ENCODE measurements at places on chromosomes 1 and 21.

DNA sequence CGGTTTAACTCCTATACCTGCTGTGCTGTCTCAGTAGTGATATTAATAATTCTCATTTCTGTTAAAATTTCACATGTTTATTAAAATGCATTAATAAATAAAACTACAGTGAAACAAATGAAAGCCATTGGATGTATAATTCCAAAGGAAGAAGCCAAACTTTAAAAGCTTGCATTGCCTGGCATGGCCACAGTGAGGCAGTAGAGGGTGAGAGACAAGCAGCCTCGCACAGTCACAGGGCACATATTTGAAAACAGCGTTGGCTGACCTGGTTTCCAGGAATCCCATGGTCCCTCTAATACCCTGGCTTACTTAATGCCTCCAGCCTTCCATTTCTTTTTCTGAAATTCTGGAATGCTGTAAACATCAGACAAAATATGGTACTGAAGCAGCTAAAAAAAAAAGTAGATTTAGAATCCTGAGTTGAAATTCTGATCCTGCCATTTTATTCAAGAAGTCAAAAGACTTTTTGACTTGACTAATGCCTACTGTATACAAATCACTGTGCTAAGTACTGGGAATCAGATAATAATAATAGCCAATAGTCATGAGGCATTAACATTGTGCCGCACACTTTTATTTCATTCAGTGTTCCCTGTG, 6.7 kb upstream of the RNASEL start:
- peak; percentile 82 for DNase-seq

GRCh38 chr1:179883040-179883744, 1.1 kb downstream of the TOR1AIP1 start:
- peak; percentile 7 for DNase-seq

GRCh38 chr1:66276218-66276617, 257.7 kb upstream of the SGIP1 start:
- no peak for DNase-seq

DNA sequence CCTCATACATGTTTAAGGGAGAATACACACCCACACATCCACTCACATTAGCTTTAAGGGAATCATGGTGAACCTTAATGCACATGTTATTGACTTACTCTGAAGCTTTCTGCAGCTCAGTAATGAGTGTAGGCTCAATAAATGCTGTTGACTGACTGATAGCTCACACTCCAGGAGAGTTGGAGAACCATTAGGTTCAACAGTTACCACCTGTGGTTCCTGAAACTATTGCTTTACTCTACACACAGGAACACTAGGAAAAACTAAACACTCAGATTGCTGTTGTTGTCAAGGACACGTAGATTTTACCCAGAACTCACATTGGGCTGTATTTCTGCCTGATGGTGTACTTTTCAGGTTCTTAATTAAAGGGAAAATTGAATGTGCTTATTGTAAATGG, 37.3 kb downstream of the ZC3H11B start:
- no peak for DNase-seq

DNA sequence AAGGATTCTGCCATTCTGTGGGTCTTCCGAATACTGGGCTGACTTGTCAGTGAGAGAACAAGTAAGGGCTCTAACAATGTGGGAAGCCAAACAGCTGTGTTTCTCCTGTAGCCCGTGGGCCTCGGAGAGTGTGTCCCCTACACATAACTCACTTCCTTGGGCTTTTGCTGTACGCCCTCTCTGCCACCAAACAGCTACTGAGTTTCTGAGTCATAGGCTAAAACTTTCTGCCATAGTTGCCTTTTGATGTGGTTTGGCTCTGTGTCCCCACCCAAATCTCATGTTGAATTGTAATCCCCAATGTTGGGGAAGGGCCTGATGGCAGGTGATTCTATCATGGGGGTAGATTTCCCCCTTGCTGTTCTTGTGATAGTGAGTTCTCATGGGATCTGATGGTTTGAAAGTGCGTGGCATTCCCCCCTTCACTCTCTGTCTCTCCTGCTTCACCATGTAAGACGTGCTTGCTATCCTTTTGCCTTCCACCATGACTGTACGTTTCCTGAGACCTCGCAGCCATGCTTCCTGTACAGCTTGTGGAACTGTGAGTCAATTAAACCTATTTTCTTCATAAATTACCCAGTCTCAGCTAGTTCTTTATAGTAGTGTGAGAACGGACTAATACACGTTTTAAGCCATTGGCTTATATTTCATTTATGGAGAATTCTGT, 194.8 kb upstream of the HMCN1 start:
- peak; percentile 8 for DNase-seq

DNA sequence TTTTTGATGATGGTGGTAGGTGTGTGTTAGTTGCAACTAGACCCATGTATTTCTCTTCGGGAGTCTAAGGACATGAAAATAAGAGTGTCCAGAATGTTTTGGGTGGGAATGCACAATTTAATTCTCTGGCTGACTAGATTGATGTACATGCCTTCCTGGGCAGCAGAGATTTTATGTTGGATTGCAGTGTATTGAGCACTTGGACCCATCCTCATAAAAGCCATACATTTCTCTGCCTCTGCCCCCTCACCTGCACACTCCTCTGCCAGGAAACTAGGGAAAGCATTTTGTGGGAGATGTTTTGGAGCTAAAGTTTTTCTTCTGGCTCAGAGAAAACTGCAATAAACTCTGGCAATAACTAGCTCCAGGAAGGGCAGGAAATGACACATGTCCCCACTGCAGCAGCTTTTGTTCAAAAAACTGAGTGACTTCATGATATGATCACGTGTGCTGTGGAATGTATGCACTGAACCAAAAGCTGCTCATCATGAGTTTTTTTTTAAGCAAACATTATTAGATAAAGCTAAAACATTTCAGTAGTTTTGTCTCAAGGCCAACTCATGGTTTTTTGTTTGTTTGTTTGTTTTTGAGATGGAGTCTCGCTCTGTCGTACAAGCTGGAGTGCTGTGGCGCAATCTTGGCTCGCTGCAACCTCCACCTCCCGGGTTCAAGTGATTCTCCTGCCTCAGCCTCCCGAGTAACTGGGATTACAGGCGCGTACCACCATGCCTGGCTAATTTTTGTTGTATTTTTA, 17.6 kb downstream of the RIT1 start:
- no peak for DNase-seq

DNA sequence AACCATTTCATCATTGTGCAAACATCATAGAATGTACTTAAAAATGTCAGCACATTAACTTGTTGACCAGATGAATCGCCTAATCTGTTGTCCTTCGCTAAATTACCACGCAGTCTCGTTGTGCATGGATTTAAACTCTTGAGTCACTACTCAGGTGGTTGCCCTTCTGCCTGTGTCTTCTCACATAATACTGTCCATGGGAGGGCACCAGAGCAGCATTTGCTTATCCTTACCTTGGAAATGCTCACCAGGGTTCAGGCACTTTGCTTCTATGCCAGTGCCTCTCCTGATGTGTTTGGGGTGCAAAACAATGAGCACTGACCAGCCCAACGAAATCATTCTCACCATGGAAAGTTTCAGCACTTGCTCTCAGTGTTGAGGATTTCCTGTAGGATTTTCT, 559.9 kb downstream of the RWDD3 start:
- DNase-seq, result no peak

DNA sequence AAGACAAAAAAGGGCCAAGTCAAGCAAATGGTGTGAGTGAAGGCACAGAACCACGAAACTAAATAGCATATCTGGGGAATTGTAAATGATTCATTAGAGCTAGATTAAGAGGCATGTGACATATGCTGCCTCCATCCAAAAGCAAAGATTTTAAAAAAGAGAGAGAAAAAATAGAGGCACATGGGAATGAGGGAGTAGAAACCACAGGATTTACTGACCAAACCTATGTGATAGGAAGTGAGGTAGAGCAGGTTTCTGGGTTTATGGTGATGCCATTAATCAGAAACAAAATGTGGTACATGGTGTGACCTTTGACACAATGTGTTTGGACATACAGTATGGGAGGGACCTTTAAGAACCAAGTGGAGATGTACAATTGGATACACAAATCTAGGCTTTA, 13.6 kb downstream of the C1orf52 start:
- DNase-seq, result no peak

- no peak for DNase-seq
Observed at GRCh38 chr1:173856014-173856413, 11.8 kb downstream of the GAS5 start.

DNA sequence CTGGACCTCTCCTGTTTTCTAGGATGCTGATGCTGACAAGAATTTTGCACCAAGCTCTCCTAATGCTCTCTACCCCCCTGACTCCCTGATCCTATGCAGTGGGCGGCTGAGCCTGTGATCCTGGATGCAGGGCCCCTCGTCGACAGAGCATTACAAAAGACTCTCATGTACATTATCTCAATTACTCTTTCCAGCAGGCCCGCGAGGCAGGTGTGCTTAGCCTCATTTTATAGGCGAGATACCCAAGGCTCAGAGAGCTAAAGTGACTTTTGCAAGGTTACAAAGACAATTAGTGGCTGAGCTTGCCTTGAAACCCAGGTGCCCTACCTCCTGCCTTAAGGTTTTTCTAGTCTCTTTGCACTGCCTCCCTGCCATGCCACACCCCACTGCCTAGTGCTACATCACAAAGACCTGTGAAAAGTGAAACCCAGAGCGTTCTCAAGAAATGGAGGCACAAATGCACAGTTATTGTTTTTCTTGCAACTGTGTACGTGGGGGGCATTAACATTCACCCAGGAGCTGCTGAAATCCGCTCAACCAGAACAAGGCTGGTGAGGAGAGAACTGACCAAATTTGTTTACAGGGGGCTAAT, 10.0 kb upstream of the C8A start:
- DNase-seq, result no peak

DNA sequence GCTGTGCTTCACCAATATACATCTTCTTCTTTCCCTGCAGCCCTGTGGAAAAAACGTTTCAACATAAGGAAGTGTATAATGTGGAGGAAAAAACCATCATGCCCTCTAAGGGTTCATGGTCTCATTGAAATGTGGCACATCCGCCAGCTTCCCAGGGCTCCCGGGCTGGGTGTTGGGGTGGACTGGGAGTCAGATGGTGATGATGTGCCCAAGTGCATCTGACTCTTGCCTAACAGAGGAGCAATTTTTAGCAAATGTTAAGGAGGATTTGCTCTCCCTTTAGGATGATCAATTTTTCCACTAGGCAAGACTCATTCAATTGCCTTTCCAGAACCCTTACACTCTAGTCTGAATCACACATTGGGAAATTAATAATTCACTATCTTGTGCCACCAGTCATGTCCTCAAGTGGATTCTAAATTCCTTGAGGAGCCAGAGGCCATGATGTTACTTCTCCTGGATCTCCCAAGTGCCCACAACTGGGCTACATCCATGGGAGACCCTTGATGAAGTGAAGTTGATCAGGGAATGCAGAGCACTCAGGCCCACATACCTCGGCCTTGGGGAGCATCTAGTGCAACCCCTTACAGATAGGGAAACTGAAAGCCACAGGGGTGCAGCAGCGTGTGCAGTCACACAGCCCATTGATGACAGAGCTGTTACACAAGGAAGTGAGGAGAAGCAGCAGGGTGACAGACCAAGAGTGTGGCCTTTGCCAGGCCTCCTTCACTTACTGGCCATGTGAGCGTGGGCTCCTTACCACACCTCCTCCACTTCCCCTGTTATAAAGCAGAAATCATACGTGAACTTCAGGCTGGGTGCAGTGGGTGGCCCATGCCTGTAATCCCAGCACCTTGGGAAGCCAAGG, 100.0 kb upstream of the SLC44A3 start:
- no peak for DNase-seq

DNA sequence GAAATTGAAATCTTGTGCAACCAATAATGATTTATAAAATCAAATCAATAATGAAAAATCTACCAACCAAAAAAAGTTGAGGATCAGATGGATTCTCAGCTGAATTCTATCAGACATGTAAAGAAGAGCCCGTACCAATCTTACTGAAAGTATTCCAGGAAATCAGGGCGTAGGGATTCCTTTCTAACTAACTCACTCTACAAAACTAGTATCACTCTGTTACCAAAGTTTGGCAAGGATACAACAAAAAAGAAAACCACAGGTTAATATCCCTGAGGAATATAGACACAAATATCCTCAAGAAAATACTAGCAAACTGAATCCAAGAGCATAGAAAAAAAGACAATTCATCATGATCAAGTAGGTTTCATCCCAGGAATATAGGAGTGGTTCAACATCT, 52.8 kb upstream of the ADGRL4 start:
- DNase-seq, result no peak

- DNase-seq, result peak; percentile 92
Observed at GRCh38 chr1:9110669-9111356, 18.1 kb downstream of the GPR157 start.

DNA sequence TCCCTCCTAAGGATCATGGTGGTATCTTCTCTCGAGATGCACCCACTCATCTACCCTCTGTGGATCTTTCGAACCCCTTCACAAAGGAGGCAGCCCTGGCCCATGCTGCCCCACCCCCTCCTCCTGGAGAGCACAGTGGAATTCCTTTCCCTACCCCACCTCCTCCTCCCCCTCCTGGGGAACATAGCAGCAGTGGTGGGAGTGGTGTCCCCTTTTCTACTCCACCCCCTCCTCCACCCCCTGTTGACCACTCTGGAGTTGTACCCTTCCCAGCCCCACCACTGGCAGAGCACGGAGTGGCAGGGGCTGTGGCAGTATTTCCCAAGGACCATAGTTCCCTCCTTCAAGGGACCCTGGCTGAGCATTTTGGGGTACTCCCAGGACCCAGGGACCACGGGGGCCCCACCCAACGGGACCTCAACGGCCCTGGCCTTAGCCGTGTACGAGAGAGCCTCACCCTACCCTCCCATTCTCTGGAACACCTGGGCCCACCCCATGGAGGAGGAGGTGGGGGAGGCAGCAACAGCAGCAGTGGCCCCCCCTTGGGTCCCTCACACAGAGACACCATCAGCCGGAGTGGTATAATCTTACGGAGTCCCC, 14.5 kb upstream of the TARS2 start:
- no peak for DNase-seq

DNA sequence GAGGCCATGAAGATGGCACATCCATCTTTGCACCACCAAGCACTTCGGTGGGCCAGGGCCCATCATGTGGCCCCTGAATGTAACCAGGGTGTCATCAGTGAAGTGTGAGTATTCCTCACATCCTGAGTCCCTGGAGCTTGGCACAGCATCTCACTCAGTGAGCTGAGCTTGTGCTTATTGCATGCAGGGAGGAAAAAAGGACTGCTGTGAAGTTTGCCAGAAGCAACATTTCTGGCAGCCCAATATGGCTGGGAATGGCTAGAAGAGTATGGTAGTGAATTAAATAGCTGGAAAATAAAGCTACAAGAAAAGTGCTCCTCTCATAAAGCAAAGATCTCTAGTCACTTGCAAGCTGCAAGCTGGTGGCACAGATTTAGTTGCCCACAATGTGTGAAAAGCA, 109.3 kb downstream of the TNFSF18 start:
- no peak for DNase-seq

GRCh38 chr21:18743531-18743930, 339.9 kb upstream of the TMPRSS15 start:
- no peak for DNase-seq

- no peak for DNase-seq
Observed at GRCh38 chr1:183588827-183589226, 1.4 kb downstream of the NCF2 start.

- no peak for DNase-seq
Observed at GRCh38 chr1:54091666-54092065, 38.3 kb downstream of the TCEANC2 start.

DNA sequence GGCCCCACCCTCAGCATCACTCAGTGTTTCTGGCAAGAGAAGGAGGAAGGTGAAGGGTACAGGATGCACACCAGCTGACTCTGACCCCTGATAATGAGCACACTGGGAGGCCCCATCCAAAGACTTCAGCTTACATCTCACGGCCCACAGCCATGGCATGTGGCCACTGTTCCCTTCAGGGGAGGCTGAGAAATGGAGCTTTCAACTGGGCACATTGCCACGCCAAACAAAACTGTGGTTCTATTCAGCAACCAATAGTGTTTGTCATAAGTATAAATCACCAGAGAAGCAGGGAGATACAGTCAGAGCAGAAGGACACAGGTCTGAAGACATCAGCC, 12.7 kb upstream of the TRAF3IP3 start:
- no peak for DNase-seq

Data from activated CD4-positive, alpha-beta T cell treated with anti-CD3 and anti-CD28 coated beads, Interleukin-2, amount 50 U/mL, for 48 hours (primary cell).